ENCODE measurements at places on chromosomes 13 and 19.

DNA sequence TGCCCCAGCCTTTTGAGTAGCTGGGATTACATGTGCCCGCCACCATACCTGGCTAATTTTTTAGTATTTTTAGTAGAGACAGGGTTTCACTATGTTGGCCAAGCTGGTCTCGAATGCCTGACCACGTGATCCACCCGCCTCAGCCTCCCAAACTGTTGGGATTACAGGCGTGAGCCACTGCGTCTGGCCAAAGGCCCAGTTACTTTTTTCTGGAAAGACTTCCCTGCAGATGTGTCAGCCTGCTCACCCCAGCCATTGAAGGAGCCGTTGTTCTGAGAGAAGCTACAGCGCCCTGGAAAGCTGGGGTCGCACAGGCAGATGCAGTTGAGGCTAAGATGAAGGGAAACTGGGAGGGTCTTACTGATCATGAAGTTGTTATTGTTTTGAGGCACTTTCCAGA is 7.9 kb upstream of the ZNF626 start:
- DNase-seq = no peak

- DNase-seq = no peak
Measured at GRCh38 chr13:23020246-23020843, 160.4 kb upstream of the SGCG start.

DNA sequence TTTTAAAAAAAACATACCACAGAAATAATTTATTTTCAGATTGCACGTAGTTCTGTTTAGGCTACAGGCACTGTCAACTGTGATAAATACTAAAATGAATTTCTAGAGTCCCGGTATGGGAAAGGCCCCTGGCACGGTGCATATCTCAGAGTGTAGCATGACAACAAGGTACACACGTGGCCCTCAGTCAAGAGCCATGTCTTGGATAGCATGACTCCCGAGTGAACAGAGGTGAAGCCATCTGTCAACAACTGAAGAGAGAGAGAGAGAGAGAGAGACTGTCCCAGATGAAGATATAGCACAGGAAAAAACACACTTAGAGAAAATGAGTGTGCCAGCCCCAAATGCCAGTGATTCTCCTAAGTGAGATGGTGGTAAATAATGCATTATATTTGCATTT is 297.5 kb downstream of the MYO16 start:
- no peak for DNase-seq

GRCh38 chr13:52348071-52348470 is 57.9 kb downstream of the THSD1 start:
- no peak for DNase-seq

DNA sequence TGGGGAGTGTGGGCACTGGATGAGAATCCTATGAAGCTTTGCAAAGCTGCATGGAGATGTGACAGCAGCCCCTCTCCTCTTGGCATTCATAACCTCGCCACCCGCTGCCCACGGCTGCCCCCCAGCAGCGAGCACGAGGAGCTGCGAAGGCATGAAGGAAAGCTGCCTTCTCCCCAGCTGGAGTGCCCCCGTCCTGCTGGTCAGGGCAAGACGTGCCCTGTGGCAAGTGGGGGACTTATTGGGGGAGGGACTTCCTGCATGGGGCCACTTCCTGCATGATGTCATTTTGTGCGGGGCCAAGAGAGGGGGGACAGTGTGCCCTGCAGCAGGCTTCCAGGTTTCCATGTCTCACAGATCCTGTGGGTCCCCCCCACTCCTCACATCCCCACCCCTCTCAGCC is 85.9 kb downstream of the TSHZ3 start:
- DNase-seq = no peak

DNA sequence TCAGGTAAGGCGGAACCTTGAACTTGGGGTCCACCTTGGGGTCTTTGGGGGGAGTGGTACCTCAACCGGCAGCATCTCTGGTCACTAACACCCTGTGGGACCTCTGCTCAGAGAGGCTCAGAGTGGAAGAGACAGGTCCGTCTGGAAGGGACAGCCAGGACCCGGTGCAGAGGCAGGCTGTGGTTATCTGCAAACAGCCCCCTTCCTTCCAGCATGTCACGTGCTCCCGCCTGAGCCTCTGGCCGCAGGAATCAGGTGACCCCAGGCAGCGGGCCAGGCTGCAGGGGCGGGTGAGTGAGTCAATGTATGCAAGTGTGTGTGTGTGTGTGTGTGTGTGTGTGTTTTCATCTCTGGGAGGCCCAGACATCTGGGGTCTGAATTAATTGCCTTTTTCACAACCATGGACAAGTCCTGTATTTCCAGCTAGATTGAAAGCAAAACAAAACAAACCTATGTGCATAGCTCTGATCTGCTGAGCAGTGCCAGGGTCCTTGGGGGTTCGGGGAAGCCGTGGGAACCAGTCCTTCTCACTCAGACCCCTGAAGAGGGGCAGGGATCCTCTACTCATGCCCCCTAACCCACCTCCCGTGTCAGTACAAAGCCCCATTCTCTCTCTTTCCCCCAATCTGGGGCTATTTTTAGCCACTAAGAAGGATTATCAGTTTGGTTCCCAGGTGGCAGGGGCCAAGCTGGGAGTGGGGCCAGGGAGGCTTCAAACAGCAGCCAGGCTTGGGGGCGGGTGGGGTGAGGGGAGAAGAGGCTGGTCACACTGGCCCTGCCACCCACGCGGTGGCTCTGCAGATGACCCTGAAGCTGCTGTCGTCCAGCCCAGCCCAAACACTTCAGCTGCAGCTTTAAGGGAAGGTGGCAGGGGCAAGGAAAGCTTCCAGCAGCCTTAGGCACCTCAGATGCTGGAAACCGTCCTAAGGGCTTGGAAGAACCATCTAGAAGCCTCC is 31.4 kb downstream of the CERS4 start:
- no peak for DNase-seq

DNA sequence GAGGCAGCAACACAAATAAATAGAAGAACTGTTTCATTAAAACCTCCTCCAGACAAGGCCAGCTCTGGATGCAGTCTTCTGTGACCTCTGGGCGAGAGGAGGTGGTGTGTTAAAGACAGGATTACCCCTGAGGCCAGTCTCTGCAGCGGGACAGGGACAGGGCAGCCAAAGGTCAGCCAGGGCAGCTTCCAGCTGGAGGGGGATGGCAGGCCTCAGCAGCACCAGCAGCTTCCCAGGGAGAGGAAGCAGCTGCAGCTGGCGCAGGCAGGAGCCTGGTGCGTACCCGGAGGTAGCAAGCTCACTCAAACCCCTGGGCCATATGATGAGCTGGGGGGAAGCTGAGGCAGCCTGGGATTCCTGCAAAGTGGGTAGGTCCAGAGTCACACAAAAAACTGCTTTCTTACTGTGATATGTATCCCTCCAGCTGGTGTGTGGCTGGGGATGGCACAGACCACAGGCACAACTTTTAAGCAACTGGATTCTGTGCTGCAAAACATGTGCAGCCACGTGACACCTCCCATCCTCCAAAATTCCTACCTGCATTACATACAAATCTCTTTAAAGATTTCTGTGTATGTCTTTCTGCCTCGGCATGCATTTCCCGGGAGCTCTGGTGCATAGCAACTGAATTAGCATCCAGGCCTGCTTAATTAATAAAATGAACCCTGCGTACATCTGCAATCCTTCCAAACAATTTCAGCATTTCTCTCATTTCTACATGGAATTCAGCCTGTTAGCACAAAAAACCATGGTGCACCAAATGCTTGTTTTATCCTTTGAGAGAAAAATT is 238.3 kb upstream of the MAB21L1 start:
- DNase-seq = no peak

GRCh38 chr13:42380420-42381164 is 108.6 kb downstream of the AKAP11 start:
- no peak for DNase-seq

- DNase-seq = no peak
Measured at GRCh38 chr19:10690341-10690781, 10.9 kb upstream of the QTRT1 start.

- no peak for DNase-seq
Measured at GRCh38 chr19:2251106-2252054, 2.3 kb downstream of the AMH start.
